Tibial artery (tissue), 4 donors: ENCODE measurements at places on chromosomes 1 and 21.

DNA sequence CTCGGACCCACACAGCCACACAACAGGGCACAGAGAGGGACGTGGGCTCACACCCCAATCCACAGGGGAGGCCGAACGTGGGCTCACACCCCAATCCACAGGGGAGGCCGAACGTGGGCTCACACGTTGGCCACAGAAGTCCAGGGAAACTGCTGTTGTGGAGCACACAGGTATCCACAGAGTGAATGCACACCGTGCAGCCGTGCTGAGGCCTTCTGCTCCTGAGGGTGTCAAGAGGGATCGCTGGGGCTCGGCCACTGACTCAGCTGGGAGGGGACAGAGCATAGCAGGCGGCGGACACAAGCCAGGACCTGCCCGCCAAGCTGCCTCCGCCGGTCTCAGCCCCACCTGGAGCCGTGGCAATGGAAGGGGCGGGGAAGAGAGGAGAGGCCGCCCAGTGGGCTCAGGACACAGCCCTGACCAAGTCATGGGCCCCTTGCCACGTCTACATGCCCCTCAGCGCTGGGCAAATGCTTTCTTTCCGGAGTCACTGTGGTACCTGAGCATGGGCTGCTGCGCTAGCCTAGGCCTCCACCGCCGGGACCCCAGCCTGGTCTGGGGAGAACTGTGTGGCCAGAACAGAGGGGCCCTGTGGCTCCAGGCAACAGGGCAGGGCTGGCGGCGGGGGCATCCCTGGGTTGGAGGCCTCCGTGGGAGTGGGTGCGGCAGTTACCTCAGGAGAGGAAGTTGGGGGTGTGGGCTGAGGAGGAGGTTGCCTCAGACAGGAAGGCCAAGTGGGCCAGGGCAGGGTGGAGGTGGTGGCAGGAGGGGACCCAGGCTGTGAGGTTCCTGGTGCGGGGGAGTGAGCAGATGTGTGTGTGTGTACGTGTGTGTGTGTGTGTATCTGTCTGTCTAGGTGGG is 1.2 kb downstream of the SYTL1 start:
- no peak for DNase-seq

DNA sequence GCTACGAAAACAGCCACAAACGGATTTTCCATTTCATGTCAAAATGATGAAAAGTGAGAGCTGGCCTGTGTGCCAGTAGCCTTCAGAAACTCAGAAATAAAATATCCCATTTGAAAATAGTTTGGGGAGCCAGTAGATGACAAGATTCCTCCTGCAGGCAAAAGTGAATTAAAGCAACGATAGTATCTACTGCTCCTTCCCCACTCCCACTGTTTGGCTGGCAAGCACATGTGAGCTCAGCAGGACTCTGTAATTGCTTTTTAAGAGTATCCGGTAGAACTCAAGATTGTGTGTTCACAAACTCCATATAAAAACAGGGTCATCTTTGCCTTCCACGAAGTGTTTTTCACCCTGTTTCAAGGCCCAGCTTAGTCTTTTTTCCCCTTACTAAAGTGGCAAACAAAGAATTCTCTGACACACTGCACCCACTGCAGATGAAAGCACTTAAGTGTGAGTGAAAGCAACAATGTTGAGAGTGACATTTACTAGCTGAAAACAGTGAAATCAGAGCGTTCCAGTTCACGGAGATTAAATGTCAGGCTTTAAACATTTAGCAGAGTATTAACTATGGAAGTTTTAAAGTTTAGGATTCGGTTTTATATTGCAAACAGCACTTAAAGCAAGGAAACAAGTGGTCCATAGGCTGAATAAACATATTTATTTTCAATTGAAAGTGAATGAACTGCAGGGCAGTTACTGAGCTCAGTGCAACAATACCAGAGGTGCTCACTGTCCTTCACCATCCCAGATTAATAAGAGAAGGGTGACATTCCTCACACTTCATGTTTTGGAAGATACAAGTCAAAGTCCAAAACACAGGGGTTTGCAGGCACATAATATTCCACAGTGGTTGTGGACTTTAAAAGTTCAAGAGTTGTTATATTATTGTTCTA is 70.0 kb downstream of the ALG14 start:
- DNase-seq: no peak

DNA sequence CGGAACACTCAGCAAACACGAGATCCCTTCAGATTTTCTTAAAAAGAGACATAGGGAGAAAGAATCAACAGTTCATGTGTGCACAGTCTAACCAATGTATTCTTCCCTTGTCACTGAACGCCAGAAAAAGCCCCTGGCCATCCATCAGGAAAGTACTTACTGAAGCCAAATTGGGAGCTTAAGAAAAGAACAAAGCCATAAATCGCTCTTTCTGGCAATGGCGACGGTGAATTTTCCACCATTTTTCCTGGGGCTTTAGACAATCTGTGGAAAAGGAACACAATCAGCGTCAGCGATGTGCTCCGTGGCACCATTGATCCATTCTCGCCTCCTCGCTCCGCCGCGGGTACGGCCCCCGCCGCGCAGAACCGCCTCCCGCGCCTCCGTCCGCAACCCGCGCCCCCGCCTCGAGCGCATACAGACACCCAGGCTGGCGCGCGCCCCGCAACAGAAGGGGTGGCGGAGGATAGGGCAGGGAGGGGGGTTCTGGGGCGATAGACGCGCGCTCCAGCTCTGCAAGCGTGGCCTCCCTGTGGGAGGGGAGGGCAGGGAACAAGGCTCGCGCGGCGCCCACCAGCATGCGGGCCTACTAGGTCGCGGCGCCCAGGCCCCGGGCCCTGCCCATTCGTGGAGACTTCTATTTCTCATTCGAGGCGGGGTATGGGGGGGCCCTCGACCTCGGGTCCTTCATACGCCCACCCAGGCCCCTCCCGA is 440 bp downstream of the PIGP start:
- DNase-seq: peak; percentile 82

DNA sequence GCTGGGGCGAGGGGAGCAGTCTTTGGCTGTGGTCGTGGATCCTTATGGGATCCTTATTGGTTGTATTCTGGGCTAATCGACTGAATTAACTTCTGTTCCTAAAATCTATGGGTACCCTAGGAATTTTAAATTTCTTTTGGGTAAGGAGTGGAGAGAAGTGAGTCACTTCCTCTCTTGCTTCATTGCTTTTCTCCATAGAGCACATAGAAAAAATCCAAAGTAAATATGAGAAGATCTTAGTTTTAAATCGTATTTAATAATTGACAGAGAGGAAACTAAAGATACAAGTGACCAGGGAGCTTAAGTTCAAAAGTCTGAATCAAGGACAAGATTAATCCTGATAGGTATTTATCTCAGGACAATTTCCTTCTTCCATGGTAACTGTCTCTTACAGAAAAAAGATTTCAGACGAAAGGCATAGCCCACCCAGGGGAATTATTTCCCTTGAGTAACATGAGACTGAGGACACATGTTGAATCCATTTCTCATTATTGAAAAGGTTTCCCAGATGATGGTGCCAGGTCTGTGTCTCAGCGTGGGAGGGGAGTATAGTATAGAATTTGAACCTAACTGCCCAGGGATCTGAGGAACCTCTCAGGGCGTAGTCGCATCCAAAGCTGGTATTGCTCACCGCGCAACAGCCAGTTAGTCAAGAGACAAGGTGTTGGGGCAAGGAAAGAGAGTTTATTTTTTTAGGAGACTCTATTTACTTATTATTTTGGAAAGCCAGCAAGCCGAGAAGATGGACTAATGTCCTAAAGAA is 28.7 kb upstream of the FASLG start:
- DNase-seq: no peak

DNA sequence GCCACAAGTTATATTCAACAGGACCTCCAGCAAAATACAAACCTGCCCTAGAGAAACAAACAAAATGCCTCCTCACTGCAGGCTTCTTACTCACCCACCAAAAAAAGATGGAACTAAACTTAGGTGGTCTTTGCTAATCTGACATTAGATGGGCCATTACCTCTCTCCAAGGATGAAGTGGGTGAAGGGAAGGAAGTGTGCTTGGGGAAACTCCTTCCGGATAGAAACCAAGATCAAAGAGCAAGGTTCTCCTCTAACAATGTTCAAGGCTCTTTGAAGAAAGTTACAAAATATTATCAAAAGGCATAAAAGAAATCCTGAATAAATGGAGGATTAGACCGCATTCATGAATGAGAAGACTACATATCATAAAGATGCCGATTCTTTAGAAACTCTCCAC is 187.5 kb downstream of the ADSS2 start:
- DNase-seq: no peak

- DNase-seq: no peak
Observed at GRCh38 chr1:8745749-8746390, 71.6 kb downstream of the RERE start.

DNA sequence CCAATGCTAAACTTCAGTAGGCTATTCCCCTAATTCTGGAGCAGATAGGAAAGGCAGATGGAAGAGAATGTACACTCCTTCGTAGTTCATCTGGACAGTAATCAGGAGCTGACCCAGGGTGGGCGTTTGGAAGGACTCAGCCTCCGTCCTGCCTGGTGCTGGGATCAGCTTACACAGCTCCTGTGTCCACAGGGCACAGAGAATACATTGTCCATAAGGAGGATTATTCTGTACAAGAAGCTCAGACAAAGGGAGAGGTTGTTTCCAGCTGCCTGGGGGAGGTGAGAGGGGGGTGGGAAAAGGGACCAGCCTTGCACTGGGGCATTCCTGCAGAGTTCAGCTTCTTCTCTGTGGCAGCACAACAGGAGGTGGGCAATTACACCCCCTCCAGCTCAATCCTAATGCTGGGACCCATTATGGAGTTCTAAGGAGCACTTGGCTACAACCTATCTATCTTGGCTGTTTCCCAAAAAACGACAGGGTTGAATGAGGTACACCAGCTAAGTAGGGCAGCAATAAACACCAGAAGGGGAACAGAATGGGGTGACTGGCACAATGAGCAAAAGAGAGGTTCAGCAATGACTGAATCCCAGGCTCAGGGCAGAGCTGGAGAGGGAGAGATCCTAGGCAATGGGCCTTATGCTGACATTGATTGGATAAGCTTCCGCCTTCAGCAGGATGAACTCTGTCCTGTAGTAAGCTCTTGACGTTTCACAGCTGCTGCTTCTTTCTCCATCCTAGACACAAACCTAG is 7.4 kb downstream of the MED8 start:
- DNase-seq: no peak

- no peak for DNase-seq
Observed at GRCh38 chr1:238370599-238370998, 479.9 kb upstream of the ZP4 start.

DNA sequence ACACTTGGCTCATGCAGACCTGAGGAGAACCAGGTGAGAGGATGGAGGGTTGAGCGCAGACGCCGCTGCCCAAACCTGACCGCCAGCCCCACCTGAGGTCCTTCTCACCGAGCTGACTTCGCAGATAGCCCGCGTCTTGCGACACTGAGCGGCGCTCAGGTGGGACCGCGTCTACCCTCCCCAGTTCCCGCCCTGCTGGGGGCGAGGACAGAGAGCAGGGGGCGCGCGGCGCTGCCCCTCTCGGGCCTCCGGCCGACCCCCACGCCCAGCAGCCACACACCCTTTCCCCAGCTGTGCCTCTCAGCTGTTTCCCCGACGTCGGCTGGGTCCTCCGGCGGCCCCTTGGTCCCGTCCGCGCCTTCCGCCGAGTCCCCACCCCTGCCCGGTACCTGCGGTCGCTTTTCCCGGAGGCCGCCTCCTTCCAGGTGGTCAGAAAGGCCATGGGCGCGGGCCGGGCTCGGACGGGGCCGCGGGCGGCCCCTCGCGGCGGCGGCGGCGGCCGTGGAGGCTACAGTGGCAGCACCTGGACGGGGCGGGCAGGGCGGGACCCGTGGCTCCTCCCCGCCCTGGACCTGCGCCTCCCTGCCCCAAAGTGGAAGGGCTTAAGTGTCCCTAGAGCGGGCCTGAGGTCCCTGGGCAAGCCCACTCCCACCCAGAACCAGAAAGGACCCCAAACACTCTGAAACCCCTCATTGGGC is 14.4 kb upstream of the TTC39A start:
- no peak for DNase-seq

DNA sequence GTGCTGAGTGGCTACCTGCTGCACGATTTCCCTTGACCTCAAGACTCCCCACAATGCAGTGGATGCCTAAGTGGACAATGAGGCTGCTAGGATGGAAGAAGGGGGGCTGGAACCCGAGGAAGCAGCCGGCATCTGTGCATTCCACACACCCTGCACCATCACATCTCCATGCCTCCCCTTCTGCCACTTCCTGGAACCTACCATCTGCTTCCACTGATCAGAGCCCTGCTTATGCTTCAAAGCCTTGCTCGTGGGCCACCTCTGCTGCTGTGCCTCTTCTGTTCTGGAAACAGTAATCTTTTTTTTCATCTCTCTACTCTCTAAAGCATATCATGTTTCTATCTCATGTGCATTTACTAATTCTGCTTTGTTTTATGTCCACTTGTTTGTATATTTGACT is 66.2 kb upstream of the WDR26 start:
- DNase-seq: no peak

DNA sequence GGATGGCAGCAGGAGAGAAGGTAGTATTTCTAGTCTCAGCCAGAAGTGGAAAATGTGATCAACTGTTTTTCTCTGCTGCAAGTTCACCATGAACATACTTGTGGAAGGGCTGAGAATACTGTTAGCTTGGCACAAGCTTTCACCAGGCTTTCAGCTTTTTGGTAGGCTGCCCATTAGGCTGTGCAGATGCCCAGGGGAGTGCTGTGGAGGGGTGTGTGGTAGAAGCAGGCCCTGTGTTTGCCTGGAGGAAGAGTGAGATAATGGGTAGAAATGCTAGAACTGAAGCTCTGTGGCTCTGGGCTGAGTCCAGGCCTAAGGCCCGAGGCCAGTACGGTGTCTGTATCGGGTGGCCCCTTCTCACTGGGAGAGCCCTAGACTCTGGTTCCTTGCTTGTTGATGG is 9.8 kb downstream of the DNAJC6 start:
- DNase-seq: no peak

DNA sequence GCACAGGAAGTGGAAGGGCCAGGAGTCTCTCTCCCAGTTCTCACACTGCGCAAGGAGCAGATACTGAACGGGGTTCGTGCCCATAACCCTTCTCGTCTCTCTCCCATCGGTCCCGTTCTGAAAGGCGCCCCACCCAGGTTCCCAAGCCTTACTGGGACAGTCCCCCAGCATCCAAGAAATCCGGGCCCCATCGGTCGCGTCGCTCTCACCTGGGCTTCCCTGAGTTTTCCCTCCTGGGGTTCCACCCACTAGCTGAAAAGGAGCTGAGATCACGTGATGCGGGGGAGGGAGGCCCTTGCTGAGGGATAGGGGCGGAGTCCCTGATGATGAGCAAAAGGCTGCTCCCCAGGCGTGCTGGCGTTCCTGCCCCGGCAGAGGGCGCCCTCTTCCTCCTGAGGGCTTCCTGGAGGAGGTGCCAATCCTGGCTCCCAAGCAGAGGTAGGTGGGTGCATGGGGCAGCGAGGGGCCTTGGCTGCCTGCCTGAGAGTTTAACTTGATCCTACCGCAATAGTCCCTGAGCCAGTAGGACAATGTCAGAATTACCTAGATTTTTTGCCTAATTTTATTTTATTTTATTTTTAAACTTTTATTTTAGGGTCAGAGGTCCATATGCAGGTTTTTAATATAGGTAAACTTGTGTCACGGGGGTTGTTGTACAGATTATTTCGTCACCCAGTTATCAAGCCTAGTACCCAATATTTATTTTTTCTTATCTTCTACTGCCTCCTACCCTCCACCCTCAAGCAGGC is at the start of gene SPOCD1:
TSS of gene SPOCD1 (minus strand) at position 271 of the 749 bp plus-strand sequence. CDS start 689 bp downstream, outside the sequence.
- peak; percentile 75 for DNase-seq

- no peak for DNase-seq
Observed at GRCh38 chr1:10910681-10911489, 101.6 kb upstream of the TARDBP start.
